ENCODE measurements at places on chromosomes 11 and 22. TPM values are rescaled to one million over a fixed set of nuclear protein-coding genes. Genes with fewer than 3 reads are reported as not detected.

DNA sequence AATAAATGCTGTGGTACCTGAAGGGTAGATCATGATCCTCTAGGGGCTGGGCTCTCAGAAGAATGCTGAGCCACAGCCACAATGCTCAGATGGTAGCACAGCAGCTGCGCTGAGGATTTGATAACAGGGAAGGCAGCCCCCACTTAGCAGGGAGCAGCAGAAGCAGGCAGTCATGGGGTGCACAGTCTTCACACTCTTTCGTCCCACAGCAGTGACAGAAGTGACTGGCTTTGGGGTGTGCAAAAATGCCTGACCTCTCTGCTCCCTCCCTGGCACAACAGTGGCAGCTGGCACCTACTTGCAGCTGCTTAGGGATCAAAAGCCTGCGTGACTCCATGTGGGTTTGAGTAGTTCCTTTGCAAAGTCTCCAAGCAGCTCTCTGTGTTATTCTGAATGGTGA, 1349.8 kb upstream of the RAG2 start:
- DNase-seq = no peak
- H3K27ac ChIP-seq = no peak overlapping the region
- peaks cover 18% of the 10 kb centered on the region for H3K36me3 ChIP-seq
- no peak overlapping the region for H3K4me3 ChIP-seq
- no peaks in the 10 kb centered on the region for H3K27me3 ChIP-seq

The CATSPER1 gene
- total RNA-seq = 0.54 TPM

- no peaks in the 10 kb centered on the region for H3K36me3 ChIP-seq
- no peak for DNase-seq
- H3K4me1 ChIP-seq = no peaks in the 10 kb centered on the region
- H3K27ac ChIP-seq = no peak overlapping the region
- H3K4me3 ChIP-seq = no peak overlapping the region
Observed at GRCh38 chr11:104728927-104729326, 169.3 kb downstream of the CASP12 start.

- peak; percentile 68 for DNase-seq
- no peaks in the 10 kb centered on the region for H3K27me3 ChIP-seq
- no peaks in the 10 kb centered on the region for H3K36me3 ChIP-seq
- H3K27ac ChIP-seq = no peak overlapping the region
Observed at GRCh38 chr22:44894321-44894720, 115.5 kb downstream of the PHF21B start.

The LGALS12 gene
- not detected for total RNA-seq

GRCh38 chr11:10864688-10865087, 6.8 kb upstream of the ZBED5 start:
- peaks cover 3% of the 10 kb centered on the region for H3K36me3 ChIP-seq
- H3K27ac ChIP-seq = peak overlapping the region; percentile 62
- no peaks in the 10 kb centered on the region for H3K27me3 ChIP-seq
- no peak for DNase-seq
- peaks cover 19% of the 10 kb centered on the region for H3K4me1 ChIP-seq

The SCN2B gene
- not detected for total RNA-seq

The FXYD2 gene
- not detected for total RNA-seq

DNA sequence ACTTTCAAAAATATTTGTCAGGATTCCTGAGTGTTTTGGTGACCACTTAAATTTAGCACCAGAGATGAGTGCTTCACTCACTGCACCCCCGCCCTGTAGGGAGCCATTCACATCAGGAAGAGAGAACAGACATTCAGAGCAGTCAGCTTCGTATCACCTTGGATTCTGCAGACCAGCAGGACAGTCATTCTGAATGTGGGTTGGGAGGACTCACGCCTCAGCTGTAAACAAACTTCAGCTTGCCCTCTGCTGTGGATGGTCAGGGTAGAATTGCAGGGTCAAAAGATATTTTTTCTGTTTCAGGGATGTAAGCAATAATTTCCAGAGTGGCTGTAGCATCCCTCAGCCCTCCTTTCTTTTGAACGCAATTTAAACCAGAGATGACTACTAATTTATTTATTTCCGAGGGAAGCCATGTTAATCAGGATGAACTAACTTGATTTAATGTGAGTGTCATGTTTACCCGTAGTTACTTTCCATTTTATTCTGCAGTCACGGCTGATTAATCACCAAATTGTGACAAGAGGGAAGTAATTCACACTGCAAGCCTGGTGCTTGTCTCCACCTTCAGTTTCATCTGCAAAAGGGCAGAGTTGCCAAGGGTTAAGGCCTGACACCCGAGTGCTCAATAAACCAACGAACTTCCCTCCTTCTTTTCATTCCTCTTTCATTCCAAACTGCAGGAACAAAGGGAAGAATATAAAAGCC, 174.2 kb upstream of the DDI1 start:
- no peaks in the 10 kb centered on the region for H3K27me3 ChIP-seq
- no peaks in the 10 kb centered on the region for H3K4me1 ChIP-seq
- H3K4me3 ChIP-seq = no peak overlapping the region
- no peak overlapping the region for H3K27ac ChIP-seq
- DNase-seq = no peak

- no peak for DNase-seq
- no peak overlapping the region for H3K4me3 ChIP-seq
- no peak overlapping the region for H3K27ac ChIP-seq
Observed at GRCh38 chr11:111826322-111826950, 44.9 kb downstream of the ALG9 start.

The MPEG1 gene
- not detected for total RNA-seq
